ENCODE measurements at places on chromosomes 5 and 9. TPM values are rescaled to one million over a fixed set of nuclear protein-coding genes. Genes with fewer than 3 reads are reported as not detected.
A peak's percentile ranks its signal among the peaks of the same experiment; 100 is the strongest.

DNA sequence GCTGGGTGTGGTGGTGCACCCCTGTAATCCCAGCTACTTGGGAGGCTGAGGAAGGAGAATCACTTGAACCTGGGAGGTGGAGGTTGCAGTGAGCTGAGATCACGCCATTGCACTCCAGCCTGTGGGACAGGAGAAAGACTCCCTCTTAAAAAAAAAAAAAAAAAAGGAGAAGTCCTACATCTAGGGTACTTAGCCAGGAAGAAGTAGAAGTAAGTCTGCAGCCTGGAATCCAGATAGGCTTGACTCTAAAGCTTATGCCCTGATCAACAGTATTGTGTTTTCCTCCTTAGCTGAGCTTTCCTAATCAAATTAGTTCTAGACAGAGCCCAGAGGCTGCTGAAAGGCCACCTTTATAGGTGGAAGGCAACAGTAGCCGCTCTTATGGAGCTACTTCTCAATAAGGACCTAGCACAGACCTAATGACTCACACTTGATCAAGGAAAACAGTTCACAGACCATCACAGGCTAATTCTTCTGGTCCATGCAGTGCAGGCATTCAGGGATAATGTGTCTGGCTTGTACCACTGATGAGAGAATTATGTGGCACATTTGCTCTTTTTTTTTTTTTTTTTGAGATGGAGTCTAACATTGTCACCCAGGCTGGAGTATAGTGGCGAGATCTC, 105.5 kb upstream of the KLF4 start:
- no peak for DNase-seq

DNA sequence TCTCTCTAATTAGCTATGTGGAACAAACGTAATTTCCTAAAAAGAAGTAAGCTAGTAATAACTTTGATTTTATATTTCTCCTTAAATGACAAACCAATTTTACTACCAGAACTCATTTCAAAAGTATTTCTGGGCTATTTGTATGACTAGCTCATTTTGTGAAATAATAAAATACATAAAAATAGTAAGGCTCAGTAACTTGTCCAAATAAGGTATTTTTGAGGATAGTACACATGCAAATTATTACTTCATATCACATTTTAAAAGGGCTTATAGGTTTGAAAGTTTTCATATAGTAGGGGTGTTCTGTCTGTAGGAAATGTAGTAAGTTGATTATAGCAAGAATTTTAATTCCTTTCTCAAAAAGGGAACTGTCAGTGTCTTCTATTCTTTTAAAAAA, 26.5 kb downstream of the C9orf85 start:
- no peak for DNase-seq

- DNase-seq: no peak
Measured at GRCh38 chr9:26937816-26938371, 9.1 kb downstream of the PLAA start.

DNA sequence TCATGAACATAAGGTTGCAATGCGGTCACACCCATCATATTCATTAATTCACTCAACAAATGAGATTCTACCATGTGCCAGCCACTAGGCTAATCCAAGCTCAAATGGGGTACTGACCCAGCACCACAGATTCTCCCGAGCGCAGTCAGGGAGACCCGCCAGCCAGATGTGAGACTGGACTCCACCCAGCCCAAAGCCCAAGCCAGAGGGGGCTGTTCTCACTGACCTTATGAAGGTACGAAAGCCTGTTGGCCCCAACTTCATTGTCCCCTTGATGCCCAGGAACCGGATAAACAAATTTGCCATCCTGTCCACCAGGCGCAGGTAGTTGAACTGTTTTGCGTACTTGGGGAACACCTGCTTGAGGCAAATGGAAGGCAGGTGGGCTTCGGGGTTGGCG, 218.8 kb downstream of the DAB2IP start:
- DNase-seq: no peak

DNA sequence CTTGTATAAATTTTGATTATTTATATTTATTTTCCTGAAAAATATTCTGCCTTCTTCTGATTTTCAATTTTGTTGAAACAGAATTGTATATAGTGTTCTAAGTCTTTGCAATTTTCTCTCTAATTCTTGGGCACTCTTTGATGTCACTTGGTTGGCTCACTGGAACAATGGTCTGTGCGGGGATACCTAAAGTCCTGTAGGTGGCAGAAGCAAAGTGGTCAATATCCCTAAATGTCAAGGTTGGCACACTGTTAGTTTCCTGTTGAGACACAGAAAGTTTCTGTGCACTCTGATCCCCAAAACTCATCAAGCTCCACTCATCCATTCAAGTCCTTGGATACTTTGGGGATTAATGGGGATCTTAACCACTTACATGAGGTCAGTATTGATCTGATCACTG, 480.8 kb upstream of the CCNG1 start:
- DNase-seq: no peak

DNA sequence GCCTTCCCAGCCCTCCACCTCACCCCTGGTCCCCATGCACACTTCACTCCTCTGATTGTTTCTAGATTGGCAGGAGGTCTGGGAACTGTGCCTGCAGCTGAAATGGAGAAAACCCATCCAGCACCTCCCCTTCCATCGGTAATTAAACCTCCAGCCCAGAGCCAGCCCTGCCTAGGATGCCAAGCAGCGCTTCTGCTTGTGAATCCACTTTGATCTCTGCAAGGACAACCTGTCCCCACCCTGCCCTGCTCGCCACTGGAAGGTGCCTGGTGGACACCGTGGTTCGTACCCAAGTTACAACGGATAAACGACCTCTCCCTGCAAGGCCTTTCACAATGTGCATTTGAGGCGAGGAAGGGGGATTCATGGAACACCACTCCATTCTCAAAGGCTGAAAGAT, 50.6 kb downstream of the IRX2 start:
- DNase-seq: no peak

DNA sequence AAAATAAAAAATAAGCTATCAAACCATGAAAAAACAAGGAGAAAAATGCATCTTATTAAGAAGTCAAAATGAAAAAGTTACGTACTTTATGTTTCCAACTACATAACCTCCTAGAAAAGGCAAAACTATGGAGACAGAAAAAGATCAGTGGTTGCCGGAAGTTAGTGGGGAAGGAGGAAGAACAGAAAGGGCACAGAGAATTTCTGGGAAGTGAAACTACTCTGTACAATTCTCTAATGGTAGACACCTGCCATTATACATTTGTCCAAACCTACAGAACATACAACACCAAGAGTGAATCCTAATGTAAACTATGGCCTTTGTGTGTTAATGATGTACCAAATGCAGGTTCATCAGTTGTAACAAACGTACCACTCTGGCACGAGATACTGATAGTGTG, 25.3 kb downstream of the SMU1 start:
- no peak for DNase-seq

- DNase-seq: peak; percentile 93
Measured at GRCh38 chr9:34651876-34652601, at the start of gene IL11RA. Gene IL11RA (plus strand): TSS chr9:34652185. CDS start chr9:34655218, 3,033 bp downstream.

- no peak for DNase-seq
Measured at GRCh38 chr5:114686356-114686755, 324.5 kb downstream of the KCNN2 start.

DNA sequence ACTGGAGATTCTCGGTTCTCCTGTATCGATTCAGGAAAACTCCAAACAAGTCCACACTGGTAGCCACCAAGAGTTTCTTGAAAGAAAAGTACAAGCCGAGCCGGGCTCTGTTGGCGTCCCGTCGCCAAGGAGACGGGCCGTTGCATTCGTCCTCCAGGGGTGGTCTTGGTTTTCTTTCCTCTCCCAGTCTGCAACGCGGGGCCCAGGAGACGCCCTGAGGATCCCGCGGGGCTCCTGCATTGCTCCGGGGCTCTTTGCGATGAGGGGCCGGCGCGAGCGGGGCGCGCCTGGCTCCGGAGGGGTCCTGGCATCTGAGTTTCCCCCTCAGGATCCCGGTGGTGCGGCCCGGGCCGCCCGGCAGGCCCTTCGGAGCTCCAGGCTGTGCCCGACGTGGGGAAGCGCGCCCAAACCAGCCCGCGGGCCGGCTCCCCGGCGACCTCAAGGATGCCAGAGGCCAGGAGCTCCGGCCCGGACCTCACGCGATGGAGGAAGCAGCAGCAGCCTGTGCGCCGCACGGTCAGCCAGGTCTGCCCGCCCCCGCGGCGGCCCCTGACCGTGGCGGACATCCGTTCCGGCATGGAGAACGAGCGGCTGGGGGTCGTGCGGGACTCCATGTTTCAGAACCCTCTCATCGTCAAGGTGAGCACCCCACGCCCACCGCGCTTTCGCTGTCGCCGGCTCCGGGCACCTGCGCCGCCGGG, at the start of gene CFAP77:
CFAP77 (plus strand) TSS at position 384 of the 701 bp plus-strand sequence; CDS start at position 445, 61 bp downstream.
- DNase-seq: peak; percentile 24

- no peak for DNase-seq
Measured at GRCh38 chr9:98413084-98413483, 157.6 kb upstream of the TBC1D2 start.

- no peak for DNase-seq
Measured at GRCh38 chr9:12183321-12183720, 509.9 kb upstream of the TYRP1 start.

GRCh38 chr9:134291961-134292871, 34.0 kb upstream of the RXRA start:
- no peak for DNase-seq

The ACSL6 gene
- total RNA-seq: 0.25 TPM

The OSMR gene
- total RNA-seq: 3.0 TPM

The FAM221B gene
- not detected for total RNA-seq

The NPR2 gene
- 7.0 TPM for total RNA-seq

The PCDHA12 gene
- not detected for total RNA-seq

The IGFBPL1 gene
- total RNA-seq: 0.82 TPM

The COL23A1 gene
- total RNA-seq: 0.37 TPM

The RNF183 gene
- 0.57 TPM for total RNA-seq

The SET gene
- total RNA-seq: 222 TPM

The ZNF462 gene
- 29.3 TPM for total RNA-seq

The ACOT12 gene
- total RNA-seq: not detected

Data from colonic mucosa (tissue), 4 donors.